Placental pericyte (primary cell): ENCODE measurements at places on chromosomes 6 and 20. TPM values are rescaled to one million over a fixed set of nuclear protein-coding genes. Genes with fewer than 3 reads are reported as not detected.

The TMEM200A gene
- 184 and 257 TPM in 2 replicates for total RNA-seq

The PRR18 gene
- total RNA-seq, result not detected in 2 replicates

The DNAH8 gene
- total RNA-seq, result 1.5 and 2.4 TPM in 2 replicates

The VWA7 gene
- total RNA-seq, result 0.14 and 0.44 TPM in 2 replicates

The CTAGE9 gene
- not detected in 2 replicates for total RNA-seq

The PRDM1 gene
- 3.9 and 37.2 TPM in 2 replicates for total RNA-seq
